Chondrocyte (in vitro differentiated cells): ENCODE measurements at places on chromosomes 16 and 17.

- no peak for DNase-seq
Observed at GRCh38 chr17:65035191-65035590, 21.3 kb downstream of the GNA13 start.

DNA sequence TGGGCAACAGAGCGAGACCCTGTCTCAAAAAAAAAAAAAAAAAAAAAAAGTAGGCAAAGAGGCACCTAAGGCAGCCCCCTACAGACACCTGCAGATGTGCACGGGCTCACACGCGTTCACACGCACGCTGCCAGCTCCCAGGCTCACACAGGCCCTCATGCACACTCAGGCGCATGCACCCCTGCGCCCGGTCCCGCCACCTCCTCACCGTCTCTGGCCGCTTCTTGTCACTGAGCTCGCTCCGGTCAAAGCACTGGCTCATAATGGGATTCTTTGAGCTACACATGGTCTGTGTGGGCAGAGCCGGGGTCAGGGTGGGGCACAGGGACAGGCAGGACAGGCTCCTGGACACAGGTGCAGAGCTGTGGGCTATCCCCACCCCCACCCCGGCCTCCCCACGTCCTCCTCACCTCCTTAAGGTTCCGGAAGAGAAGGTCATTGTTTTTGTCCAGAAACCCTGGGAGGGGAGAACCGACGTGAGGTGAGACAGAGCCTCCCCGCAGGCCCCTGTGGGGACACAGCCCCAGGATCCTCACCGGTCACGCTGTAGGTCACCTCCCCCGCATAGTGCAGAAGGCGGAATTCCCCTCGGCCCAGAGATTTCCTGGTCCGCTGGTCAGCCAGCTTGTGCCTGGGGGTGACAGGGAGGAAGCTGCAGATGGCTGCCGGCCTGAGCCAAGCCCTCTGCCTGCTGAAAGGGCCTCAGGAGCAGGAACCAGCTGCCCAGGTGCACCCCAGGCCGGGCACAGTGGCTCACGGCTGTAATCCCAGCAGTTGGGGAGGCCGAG is 17.9 kb downstream of the MYO1C start:
- DNase-seq, result no peak

- DNase-seq, result no peak
Observed at GRCh38 chr17:38728290-38728831, 1.8 kb upstream of the CISD3 start.

DNA sequence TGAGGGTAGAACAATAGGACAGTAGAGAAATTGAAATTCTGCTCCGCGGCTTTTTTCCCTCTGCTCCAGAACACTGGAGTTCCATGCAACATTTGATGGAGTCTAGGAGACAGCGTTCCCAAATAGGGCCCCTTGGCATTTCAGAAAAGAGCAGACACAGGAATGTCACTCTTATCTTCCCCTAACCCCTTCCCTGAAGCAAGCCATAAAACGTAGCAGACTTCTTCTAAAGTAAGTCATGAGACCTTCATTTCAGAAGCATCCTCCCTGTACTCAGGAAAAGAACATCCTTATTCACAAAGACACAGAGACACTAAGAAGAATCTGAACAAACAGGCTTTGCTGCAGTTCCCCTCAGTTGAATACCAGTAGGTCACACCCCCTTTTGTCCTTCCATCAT is 296.1 kb upstream of the SOX9 start:
- DNase-seq, result no peak

DNA sequence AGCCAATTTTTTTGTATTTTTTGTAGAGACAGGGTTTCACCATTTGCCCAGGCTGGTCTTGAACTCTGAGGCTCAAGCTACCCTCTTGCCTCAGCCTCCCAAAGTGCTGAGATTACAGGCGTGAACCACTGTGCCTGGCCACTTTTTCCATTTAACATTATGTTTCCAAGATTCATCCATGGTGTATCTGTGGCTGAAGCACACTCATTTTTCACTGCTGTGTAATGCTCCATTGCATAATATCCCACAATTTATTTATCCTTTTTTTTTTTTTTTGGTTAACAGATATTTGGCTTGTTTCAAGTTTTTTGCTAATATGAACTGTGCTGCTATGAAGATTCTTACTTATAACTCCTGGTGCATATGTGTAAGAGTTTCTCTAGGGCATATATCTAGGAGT is 1.9 kb upstream of the NUP93 start:
- DNase-seq, result no peak

GRCh38 chr16:11310997-11311561 is 29.9 kb upstream of the PRM1 start:
- no peak for DNase-seq

- peak; percentile 20 for DNase-seq
Observed at GRCh38 chr16:68065716-68066305, 19.4 kb upstream of the NFATC3 start.

- DNase-seq, result no peak
Observed at GRCh38 chr17:50864747-50865059, 1.5 kb downstream of the TOB1 start.

- no peak for DNase-seq
Observed at GRCh38 chr16:630815-631405, at the start of gene WFIKKN1. Gene WFIKKN1 (plus strand): TSS chr16:630985. CDS start chr16:631254, 269 bp downstream.

DNA sequence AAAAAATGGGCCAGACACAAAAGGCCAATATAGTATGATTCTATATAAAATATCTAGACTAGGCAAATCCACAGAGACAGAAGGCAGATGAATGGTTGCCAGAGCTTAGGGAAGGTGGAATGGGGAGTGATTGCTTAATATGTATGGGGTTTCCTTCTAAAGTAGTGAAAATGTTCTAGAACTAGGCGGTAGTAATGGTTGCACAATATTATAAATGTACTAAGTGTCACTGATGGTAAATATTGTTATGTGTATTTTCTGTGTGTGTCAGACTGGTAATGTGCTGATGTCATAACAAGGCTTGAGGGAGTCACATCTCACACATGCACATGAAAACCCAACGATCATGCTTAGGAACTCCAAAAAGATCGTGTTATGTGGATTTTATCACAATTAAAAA is 106.9 kb upstream of the SIAH1 start:
- DNase-seq, result no peak

GRCh38 chr17:3475812-3476610 is at the start of gene ASPA:
Gene ASPA (plus strand): TSS chr17:3475997. CDS start chr17:3476160, 163 bp downstream.
- no peak for DNase-seq

GRCh38 chr16:11354407-11354732 is 9.1 kb downstream of the RMI2 start:
- no peak for DNase-seq

- DNase-seq, result no peak
Observed at GRCh38 chr16:2846511-2847310, 11.3 kb downstream of the PRSS22 start.

GRCh38 chr17:67139784-67140665 is 95.7 kb downstream of the CACNG1 start:
- no peak for DNase-seq

DNA sequence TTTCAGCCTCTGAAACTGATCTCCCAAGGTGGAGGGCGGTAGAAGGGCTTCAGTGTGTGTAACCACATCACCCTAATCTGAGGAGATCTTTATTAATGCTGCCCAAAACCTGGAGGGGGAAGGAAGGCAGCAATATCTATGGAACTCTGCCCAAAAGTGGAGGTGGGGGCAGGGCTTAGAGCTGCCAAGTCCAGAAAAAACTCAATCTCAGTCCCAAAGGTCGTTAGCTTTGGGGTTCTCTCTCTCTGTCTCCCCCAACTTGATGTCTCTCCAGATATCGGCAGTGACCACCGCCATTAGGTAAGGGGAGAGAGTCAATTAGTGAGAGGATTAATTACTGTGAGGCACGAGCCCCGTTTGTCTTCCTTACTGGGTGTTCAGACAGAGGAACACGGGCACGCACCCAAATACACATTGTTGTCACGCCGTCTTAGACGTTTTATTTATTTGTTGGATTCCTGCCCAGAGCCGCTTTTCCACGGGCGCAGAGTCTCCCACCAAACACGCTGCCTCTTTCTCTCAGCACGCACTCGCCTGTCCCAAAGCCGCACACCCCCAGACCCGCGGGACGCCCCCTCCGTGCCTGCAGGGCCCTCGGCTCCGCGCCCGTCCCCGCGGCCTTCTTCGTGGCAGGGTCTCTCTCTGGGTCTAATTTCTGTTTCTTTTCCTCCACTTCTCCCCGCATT is 5.4 kb upstream of the LHX1 start:
- DNase-seq, result no peak

GRCh38 chr16:11004351-11004750 is 60.0 kb downstream of the CLEC16A start:
- DNase-seq, result no peak

- no peak for DNase-seq
Observed at GRCh38 chr17:49218941-49219913, 8.7 kb downstream of the ABI3 start.
